ENCODE measurements at places on chromosomes 4 and X.

DNA sequence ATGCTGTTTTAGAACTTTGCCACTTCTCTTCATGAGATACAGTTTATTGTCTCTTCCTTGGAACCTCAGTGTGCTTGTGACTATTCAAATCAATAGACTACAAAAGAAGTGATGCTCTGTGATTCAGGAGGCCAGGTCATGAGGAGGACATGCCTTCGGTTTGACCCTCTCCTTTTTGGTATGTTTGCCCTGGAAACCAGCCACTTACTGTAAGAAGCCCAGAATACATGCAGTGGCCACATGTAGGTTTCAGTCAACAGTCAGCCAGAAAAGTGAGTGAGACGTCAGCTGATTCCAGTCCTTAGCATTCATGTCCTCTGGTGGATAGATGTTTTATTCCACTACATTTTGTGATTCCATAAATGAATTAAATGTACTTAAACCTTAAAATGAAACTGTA is 328.7 kb downstream of the PCDH18 start:
- H3K36me3 ChIP-seq = no peaks in the 10 kb centered on the region
- H3K4me1 ChIP-seq = no peaks in the 10 kb centered on the region

DNA sequence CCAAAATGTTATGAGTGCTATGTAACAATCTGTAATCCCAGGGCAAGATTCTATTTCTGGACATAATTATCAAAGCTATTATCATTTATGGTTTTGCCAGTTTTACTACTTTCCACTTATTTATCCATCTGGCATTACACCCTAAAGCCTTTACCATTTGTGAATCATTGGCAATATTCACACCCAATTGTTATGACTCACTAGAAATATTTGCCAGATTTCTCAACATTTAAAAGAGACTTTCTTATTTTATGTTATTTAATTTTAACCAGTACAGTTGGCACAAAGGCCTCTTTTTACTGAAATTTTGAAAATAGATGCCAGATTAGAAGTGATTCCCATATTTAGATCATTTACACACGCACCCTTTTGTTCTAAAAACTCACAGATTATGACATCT is 242.7 kb upstream of the WDFY3 start:
- no peaks in the 10 kb centered on the region for H3K4me1 ChIP-seq
- H3K4me3 ChIP-seq = no peak overlapping the region

DNA sequence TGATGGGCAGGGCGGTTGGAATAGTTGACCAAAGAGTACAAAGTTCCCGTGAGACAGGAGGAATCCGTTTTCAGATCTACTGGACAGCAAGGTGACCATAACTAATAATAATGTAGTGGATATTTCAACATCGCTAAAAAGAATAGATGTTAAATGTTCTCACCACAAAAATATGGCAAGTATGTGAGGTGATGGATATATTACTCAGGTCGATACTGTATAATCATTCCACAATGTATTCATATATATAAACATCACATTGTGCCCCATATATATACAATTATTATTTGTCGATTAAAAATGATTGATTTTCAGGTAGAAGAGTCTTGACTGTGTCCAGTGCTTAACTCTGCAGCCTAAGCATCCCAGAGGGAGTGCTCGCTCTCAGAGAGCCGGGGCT is 141.6 kb upstream of the TENM3 start:
- no peak overlapping the region for H3K27ac ChIP-seq
- H3K27me3 ChIP-seq = no peaks in the 10 kb centered on the region
- no peaks in the 10 kb centered on the region for H3K4me1 ChIP-seq
- H3K36me3 ChIP-seq = no peaks in the 10 kb centered on the region

GRCh38 chr4:8404791-8405515 is 35.6 kb downstream of the ACOX3 start:
- H3K36me3 ChIP-seq = peaks cover 63% of the 10 kb centered on the region
- no peaks in the 10 kb centered on the region for H3K27me3 ChIP-seq
- H3K4me1 ChIP-seq = peaks cover 20% of the 10 kb centered on the region
- H3K27ac ChIP-seq = no peak overlapping the region
- no peak overlapping the region for H3K4me3 ChIP-seq

DNA sequence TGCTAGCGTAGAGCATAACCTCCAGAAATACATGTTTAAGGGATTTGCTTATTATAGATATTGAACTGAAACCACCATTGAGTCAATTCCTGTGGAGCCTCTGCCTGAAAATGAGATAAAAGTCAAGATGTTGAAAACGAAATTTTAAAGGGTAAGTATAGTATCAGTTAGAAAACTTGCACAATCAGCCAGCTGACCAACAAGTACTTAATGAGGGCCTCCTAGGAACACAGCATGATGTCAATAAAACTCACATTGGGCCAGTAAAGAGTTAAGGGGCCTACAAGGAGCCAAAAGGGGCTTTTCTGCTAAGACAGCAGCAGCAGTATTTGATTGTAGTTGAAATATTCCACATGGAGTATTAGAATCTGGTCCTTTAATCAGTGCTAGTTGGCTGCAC is 314.1 kb upstream of the PPARGC1A start:
- no peak for DNase-seq
- no peak overlapping the region for H3K27ac ChIP-seq
- no peaks in the 10 kb centered on the region for H3K36me3 ChIP-seq
- H3K27me3 ChIP-seq = no peaks in the 10 kb centered on the region

DNA sequence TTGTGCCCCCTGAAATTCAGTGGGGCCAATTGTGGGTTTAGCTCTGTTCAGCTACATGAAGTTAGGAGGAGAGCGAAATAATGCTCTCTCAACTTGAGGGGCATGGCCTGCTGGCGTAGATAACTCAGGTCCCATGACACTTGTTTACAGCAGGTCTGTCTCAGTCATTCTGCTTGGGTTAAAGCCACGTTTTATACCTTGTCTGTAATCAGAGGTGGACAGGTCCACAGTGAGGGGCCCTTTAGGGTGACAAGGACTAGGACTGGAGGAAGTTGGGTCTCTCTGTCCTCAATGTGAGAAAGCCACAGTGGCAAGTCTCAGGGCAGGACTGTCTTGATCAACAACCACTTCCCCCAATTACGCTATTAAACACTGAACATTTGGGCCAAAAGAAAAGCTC is 49.0 kb downstream of the PDHA1 start:
- H3K4me1 ChIP-seq = no peaks in the 10 kb centered on the region
- H3K4me3 ChIP-seq = no peak overlapping the region
- no peaks in the 10 kb centered on the region for H3K36me3 ChIP-seq

DNA sequence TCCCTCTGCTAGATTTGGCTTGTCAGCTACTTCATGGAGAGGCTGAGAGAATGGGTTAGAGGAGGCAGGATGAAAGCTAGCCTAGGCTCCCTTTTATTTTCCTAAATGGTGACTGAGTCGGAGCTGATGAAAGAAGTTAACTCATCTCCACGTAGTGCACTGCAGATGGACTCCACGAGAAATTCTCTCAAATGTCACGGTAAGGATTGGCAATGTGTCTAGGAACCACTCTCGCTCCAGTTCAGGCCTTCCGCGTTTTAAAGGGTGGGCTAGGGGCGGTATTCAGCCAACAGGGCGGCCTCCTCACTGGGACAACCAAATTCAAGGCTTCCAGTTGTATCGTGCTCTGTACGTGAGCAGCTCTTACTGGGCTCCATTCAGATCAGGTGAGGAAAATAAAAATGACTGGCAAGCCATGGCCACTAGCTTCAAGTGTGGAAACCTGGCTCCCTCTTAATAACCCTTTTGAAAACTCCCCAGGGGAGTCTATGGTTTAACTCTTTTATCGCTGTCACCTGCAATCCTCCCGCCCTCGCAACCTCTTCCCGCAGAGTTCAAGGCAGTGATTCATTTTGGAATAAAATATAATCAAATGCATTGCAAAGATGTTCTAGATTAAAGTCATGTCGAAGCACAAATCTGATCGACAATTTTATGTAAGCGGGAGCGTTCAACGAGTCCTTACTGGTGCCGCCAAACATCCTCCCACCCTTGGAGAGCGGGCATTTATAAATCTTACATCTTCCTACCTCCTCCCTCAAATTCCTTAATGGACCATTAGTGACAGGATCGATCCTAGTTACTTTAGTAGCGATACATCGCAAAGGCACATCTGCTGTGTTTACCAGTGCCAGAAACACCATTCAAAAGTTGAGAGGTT is 1.2 kb downstream of the SPOCK3 start:
- no peak overlapping the region for H3K27ac ChIP-seq
- no peaks in the 10 kb centered on the region for H3K36me3 ChIP-seq
- no peak for DNase-seq
- no peak overlapping the region for H3K4me3 ChIP-seq
- H3K4me1 ChIP-seq = peaks cover 17% of the 10 kb centered on the region

- H3K27me3 ChIP-seq = no peaks in the 10 kb centered on the region
- H3K27ac ChIP-seq = no peak overlapping the region
- no peak for DNase-seq
Measured at GRCh38 chr4:78418406-78418805, 133.2 kb upstream of the ANXA3 start.

GRCh38 chr4:146265950-146266490 is 51.7 kb downstream of the REELD1 start:
- H3K27me3 ChIP-seq = no peaks in the 10 kb centered on the region
- H3K36me3 ChIP-seq = no peaks in the 10 kb centered on the region
- no peaks in the 10 kb centered on the region for H3K4me1 ChIP-seq
- H3K4me3 ChIP-seq = no peak overlapping the region
- DNase-seq = no peak
- H3K27ac ChIP-seq = no peak overlapping the region

DNA sequence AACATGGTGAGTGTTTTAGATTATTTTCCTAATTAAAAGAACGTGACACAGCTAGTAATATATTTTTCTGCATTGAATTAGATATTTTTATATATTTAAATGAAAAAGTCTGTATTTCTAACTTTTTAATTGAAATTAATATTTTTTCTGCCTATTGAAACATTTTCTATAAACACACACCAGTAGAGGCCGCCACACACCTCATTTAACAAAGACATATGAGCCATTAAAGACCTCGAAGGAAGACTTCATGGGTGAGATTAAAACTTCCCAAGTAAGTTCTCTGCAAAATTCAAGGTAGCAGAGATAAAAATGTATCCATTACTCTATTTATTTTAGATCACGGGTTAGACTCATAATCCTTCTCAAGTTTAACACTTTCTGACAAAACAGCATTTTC is 8.3 kb downstream of the SLITRK2 start:
- H3K4me1 ChIP-seq = no peaks in the 10 kb centered on the region
- no peaks in the 10 kb centered on the region for H3K27me3 ChIP-seq
- no peak for DNase-seq
- no peak overlapping the region for H3K27ac ChIP-seq
- no peak overlapping the region for H3K4me3 ChIP-seq
- no peaks in the 10 kb centered on the region for H3K36me3 ChIP-seq

- no peak for DNase-seq
- H3K36me3 ChIP-seq = no peaks in the 10 kb centered on the region
- H3K4me1 ChIP-seq = no peaks in the 10 kb centered on the region
- H3K27me3 ChIP-seq = no peaks in the 10 kb centered on the region
- no peak overlapping the region for H3K27ac ChIP-seq
Measured at GRCh38 chr4:3816256-3816825, 50.2 kb downstream of the ADRA2C start.

GRCh38 chr4:142203505-142203904 is 567.1 kb downstream of the IL15 start:
- no peaks in the 10 kb centered on the region for H3K27me3 ChIP-seq
- H3K4me3 ChIP-seq = no peak overlapping the region
- no peaks in the 10 kb centered on the region for H3K36me3 ChIP-seq

- no peaks in the 10 kb centered on the region for H3K27me3 ChIP-seq
- H3K36me3 ChIP-seq = no peaks in the 10 kb centered on the region
- H3K4me3 ChIP-seq = no peak overlapping the region
- no peak overlapping the region for H3K27ac ChIP-seq
Measured at GRCh38 chr4:41525129-41525528, 12.8 kb upstream of the LIMCH1 start.
